ENCODE measurements at places on chromosomes 1 and 21. TPM values are rescaled to one million over a fixed set of nuclear protein-coding genes. Genes with fewer than 3 reads are reported as not detected.

TAS1R1 gene
- total RNA-seq: not detected

KLHDC9 gene
- total RNA-seq: 41.4 TPM

PAX7 gene
- total RNA-seq: not detected

COL24A1 gene
- not detected for total RNA-seq

ZNF692 gene
- total RNA-seq: 65.3 TPM

CRYAA gene
- total RNA-seq: not detected

JUN gene
- 244 TPM for total RNA-seq

TFF3 gene
- 488 TPM for total RNA-seq

CA6 gene
- not detected for total RNA-seq

ESPN gene
- total RNA-seq: not detected

NPHS2 gene
- total RNA-seq: 0.55 TPM

ASTN1 gene
- not detected for total RNA-seq

DNA sequence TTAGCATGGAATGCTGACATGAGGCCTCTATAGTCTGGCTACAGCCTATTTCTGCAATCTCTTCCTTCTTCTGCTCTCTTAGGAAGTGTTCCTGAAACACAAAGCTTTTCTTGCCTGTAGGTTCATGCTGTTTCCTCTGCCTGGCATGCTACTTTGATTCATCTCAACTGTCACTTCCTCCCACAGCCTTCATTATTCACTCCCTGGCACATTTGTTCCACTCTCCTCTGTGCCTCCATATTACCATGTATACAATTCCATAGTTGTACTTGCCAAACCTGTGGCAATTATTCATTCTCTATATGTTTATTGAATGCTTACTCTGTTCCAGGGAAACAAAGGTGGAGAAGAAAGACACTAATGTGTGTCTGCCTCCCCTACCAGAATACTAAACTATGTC lies 210.2 kb downstream of the LRRC7 start:
- no peak for DNase-seq

DNA sequence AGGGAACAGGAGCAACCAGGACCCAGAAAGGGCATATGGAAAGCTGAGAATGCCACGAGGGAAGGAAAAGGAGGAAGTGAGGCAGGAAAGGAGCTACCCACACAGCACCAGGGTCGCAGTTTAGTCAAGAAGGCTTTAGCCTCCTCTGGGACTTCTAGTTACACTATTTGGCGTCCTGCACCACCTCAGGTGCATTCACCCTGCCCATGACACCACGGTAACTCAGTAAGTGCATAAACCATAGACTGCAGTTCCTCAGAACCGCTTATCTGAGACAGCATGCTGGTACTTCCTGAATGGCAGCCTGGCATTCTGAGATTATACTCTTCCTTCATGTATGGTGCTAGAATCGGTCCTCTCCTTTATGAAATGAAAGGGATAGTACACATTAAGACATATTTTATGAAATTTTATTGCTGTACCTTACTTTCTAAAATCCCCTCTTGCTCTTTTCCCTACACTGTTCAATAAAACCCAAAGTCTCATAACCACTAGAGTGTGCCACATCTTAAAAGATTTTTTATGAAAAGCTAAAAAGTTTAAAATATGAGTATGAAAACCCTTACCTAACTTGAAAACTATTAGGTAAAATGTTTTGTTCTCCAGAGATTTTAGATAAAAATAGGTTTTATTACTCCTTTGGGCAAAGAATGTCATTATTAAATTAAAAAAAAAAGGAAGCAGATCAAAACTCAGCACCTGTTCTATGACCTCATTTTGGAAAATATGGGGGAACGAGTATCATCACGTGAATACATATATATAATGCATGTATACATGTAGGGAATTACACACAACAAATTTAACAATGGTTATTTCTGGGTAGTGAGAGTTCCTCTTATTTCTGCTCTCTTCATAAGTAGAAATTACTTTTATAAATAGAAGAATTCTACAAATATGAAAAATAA lies 67.3 kb downstream of the VAV3 start:
- no peak for DNase-seq

GRCh38 chr1:37965301-37965700 lies 18.4 kb upstream of the INPP5B start:
- DNase-seq: no peak

DNA sequence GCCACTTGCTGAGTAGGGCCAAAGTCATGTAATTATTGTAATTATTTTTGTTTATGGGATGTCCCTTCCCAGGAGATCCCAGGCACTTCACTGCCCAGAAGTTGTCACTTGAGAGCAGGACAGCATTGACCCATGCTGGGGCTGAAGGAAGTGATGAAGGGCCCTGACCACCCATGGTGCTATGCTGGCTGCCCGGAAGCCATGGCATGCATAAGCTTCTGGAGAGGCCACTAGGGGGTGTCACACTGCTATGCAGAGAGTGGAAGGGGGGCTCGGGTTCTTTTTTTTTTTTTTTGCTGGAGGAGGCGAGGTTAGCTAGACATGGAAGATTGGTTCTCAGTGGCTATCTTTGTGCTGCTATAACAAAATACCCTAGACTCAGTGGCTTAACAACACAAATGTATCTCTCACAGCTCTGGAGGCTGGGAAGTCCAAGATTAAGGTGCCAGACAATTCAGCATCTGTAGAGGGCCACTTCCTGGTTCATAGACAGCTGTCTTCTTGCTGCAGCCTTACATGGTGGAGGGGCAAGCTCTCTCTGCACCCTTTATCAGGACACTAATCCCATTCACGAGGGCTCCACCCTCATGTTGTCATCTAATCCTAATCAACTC lies 84.9 kb downstream of the CNIH3 start:
- no peak for DNase-seq

GRCh38 chr1:231157311-231157710 lies 4.5 kb upstream of the TRIM67 start:
- no peak for DNase-seq

GRCh38 chr1:219206350-219206749 lies 32.7 kb downstream of the LYPLAL1 start:
- no peak for DNase-seq

- peak; percentile 89 for DNase-seq
These were observed 236.5 kb upstream of the JUN start for GRCh38 chr1:59020151-59020997.

GRCh38 chr1:42035205-42035829 lies 116.6 kb upstream of the HIVEP3 start:
- peak; percentile 92 for DNase-seq

GRCh38 chr1:47761201-47761930 lies 235.8 kb downstream of the TRABD2B start:
- DNase-seq: no peak

- DNase-seq: no peak
These were observed 1.5 kb upstream of the CNN3 start for GRCh38 chr1:94928293-94928939.

DNA sequence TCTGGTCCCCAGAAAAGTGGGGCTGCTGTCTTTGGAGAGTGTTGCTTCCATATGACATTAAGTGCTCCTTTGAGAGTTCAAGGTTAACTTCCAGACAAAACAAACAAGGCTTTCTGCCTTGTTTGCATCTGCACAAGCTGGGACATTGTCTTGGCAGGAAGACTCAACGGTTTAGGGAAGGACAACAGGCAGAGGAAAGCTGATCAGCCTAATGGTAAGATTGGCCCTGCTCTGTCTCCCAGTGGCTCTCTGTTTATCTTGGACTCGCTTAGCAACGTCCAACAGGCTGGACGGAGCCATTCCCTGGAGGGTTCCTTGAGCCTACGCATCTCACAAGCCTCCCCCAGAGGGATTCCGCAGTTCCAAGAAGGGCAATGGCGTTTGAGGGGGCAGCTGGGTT lies 62.2 kb upstream of the SLC44A3 start:
- DNase-seq: peak; percentile 74

- no peak for DNase-seq
These were observed 24.5 kb upstream of the POU2F1 start for GRCh38 chr1:167196166-167196565.

DNA sequence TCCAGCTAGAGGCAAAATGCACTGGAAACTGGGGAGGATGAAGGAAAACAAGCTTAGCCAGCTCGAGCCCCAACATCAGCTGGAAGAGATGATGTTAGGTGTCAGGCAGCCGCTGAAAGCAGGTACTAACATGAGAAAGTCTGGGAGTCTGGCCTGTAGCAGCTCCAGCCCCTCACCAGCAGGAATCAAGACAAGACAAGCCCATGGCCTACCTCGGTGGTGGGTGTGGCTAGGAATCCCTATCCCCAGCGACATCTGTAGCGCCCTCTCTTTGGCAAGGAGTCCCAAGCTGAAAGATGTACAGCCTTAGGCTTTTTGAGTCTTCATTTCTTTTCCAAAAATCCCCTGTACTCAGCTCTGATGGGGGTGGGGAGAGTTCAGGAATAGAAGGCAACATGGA lies 2.6 kb downstream of the DLGAP3 start:
- no peak for DNase-seq

GRCh38 chr1:33460947-33461629 lies 11.4 kb upstream of the ZSCAN20 start:
- peak; percentile 51 for DNase-seq

DNA sequence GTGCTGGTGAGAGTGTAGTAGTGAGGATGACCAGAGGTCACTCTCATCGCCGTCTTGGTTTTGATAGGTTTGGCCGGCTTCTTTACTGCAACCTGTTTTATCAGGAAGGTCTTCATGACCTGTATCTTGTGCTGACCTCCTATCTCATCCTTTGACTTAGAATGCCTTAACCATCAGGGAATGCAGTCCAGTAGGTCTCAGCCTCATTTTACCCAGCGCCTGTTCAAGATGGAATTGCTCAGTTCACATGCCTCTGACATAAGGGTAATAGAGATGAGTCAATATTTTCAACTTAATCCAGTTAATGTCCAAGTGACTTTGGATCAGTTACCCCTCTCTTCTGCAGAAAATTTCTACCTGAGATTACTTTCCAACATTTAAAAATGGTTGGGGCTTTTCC lies 4.6 kb downstream of the NID1 start:
- DNase-seq: no peak

GRCh38 chr21:44443291-44443890 lies 11.9 kb upstream of the LRRC3 start:
- no peak for DNase-seq

DNA sequence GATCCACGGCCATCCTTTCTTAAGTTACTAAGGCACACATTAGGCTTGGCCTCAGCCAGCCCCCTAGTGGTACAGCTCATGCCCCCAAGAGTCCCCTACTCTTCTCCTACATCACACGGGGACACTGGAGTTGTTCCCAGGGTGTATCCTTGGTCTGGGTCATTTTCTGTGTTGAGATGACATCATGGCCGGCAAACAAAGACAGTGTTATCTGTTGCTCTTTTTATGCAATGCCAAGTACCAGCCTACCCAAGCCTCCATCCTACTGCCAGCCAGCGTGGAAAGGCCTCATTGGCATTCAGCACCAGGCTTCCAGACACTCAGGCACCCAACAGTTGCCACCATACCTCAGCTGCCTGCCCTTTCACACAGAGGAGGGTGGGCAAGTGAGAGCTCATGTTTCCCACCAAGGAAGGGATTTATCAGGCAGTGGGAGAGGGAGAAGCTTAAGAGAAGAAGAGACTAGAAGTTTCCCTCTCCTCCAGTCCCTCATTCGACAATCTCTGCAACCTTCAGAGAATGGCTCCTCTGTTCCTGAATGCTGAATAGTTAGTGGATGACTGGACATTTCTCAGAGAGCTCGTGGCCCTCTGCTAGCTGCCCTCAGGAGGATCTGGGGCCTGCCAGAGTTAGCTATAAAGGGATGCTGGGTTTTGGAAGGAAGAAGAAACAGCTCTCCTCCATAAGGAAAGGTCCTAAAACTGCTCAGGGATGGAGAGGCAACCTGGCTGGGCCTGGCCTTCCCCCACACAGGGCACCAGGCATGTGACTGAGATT lies 17.7 kb downstream of the CBR1 start:
- DNase-seq: no peak

GRCh38 chr1:65193129-65193695 lies 45.2 kb downstream of the AK4 start:
- no peak for DNase-seq

- DNase-seq: no peak
These were observed 73.0 kb upstream of the PTGS2 start for GRCh38 chr1:186753241-186753640.

GRCh38 chr1:78061825-78062523 lies 16.2 kb downstream of the GIPC2 start:
- no peak for DNase-seq

DNA sequence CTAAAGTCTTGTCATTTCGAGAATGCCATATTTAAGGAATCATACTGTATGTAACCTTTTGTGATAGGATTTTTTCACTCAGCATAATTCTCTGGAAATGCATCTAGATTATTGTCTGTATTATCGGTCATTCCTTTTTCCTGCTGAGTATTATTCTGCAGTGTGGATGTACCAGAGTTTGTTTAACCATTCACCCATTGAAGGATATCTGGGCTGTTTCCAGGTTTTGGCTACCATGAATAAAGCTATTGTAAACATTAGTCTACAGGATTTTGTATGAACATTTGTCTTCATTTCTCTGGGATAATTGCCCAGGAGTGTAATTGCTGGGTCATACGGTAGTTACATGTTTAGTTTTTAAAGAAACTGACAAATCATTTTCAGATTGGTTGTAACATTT lies 61.8 kb downstream of the ATP1A1 start:
- DNase-seq: no peak

- DNase-seq: peak; percentile 49
These were observed 196.7 kb upstream of the GALNT2 start for GRCh38 chr1:229870381-229870780.

DNA sequence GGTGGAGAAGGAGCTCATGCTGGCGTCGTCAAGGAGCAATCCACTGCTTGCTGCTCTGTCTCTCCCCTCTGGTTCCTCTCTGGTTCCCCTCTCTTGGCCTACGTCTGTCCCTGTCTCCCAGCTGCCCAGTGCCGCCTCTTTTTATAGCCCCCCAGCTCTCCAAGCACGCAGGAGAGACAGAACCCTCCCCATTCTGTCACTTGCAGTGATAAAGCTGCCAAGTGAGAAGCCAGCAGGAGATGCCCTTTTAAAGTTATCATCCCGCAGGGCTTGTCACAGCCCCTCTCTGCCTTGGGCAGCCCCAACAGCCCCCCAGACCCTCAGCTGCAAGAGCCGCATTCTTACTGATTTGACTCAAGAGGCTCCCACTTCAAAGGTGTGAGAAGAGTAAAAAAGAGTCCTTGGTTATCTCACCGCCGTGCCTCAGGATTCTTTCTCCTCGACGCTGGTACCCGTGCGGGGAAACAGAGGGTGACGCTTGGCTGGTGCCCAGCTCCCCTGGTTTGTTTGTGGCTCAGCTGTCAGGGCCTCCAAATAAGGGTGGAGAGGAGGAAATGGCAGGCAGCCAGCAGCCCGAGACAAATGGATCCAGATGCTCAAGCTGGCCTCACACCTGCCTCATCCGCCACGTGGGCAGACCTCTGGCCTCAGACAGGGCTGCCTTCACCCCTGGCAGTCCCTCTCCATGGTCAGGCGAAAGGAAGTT lies at the start of gene NPPA:
NPPA (minus strand) TSS at position 117 of the 706 bp plus-strand sequence; CDS start at position 18, 99 bp downstream.
- peak; percentile 59 for DNase-seq

Data from stomach (tissue), 19 donors.